Activated naive CD4-positive, alpha-beta T cell treated with anti-CD3 and anti-CD28 coated beads for 36 hours (primary cell): ENCODE measurements at places on chromosomes 2 and 18.

GRCh38 chr2:12304564-12305171 is 412.1 kb upstream of the TRIB2 start:
- no peak for DNase-seq

GRCh38 chr2:179335732-179336131 is 71.1 kb upstream of the SESTD1 start:
- DNase-seq, result no peak

- DNase-seq, result no peak
Measured at GRCh38 chr18:58896734-58897508, 32.2 kb downstream of the ZNF532 start.

DNA sequence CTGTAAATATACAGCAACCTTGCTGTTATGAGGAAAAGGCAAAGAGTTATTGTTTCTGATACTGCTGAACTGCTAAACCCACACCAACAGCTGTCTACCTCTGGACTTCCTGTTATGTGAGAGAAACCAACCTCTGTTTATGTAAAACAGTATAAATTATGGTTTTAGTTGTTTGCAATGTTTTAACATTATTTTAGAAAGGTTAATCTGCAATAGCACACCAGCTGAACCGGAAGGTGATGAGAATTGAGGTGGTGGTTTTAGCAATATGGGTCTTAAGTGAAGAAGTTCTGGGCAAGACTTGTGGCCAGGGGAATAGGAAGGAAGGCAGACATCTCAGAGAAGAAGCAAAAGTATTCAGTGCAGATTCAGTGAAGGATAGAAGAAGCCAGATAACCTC is 237.8 kb downstream of the PLCL1 start:
- DNase-seq, result no peak

GRCh38 chr2:144546933-144547332 is 27.0 kb upstream of the ZEB2 start:
- DNase-seq, result no peak
